ENCODE measurements at places on chromosomes 11 and 22.

- DNase-seq: no peak
These were observed 6.6 kb downstream of the B3GAT1 start for GRCh38 chr11:134405436-134405835.

DNA sequence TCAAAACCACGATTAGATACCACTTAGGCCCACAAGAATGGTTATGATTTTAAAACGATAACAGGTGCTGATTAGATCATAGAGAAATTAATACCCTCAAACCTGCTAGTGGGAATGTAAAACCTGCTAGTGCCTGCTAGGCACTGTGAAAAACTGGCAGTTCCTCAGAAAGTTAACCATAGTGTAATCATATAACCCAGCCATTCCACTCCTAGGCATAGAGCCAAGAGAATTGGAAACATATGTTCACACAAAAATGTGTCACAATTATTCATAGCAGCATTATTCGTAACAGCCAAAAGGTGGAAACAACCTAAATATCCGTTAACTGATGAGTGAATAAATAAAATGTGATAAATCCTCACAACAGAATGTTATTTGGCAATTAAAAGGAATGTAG lies 122.2 kb upstream of the SYN3 start:
- DNase-seq: no peak

DNA sequence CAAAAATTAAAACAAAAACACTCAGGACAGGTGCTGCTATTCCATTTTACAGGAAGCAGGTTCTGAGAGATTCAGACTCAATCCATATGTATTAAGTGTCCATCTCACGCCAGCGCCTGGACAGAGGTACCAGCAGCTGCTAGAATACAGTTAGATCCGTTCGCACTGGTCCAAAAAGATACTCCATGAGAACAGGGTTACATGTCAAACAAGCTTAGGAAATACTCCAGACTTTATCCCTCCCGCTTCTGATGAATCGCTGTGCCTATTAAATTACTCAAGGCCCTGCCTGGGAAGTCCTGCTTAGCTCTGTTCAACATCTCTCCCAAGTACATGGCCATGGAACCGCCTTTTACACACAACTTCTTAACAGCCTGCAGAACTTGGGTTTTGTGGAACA lies 50.2 kb upstream of the SLC35C1 start:
- DNase-seq: no peak

GRCh38 chr11:121153472-121153871 lies 52.4 kb downstream of the TECTA start:
- DNase-seq: no peak

GRCh38 chr22:33272180-33272579 lies 214.0 kb upstream of the SYN3 start:
- peak; percentile 41 for DNase-seq

GRCh38 chr22:43681731-43682360 lies 130.3 kb downstream of the EFCAB6 start:
- no peak for DNase-seq

- no peak for DNase-seq
These were observed 186.1 kb upstream of the E2F8 start for GRCh38 chr11:19426756-19427403.

GRCh38 chr22:24976442-24977218 lies 24.1 kb downstream of the KIAA1671 start:
- no peak for DNase-seq

GRCh38 chr11:7892059-7892699 lies 38.9 kb downstream of the OR10A6 start:
- peak; percentile 41 for DNase-seq

DNA sequence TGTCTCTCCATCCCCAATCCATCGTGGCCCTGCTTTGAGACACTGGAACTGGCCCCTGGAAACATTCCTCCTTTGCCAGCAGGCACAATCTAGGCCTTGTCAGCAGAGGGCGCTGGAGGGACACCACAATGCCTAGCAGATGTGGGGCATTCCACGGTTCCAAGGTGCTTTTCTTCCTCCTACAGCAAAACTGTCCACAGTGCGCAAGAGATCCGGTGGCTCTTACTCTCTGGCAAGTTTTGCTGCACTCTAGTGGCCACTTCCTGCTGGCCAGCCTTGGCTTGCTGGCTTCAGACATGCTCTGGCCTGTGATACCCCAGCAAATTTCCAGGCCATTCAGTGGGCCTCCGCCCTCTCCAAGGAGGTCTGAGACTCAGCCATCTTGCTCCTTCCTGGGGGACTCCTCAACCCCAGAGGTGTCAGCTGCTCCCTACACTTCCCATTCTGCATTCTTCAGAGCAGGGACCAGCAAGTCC lies 17.1 kb upstream of the RBM4B start:
- DNase-seq: peak; percentile 88

DNA sequence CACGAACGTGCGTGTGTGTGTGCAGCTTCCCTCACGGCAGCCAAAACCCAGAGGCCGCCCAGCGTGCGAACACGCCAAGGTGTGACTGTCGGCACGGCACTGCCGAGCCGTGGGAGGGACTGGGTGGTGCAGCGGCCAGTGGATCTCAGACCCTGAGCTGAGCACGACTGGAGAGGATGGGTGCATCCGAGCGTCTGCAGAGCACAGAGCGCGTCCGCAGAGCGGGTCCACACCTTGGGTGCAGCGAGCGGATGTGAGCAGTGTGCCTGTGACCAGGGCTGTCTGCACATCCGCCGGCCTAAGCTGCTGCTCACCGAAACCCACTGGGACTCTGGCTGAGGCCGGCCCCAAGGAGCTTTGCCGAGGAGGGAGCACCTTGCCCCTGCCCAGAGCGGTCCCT lies 22.7 kb downstream of the PTDSS2 start:
- no peak for DNase-seq

DNA sequence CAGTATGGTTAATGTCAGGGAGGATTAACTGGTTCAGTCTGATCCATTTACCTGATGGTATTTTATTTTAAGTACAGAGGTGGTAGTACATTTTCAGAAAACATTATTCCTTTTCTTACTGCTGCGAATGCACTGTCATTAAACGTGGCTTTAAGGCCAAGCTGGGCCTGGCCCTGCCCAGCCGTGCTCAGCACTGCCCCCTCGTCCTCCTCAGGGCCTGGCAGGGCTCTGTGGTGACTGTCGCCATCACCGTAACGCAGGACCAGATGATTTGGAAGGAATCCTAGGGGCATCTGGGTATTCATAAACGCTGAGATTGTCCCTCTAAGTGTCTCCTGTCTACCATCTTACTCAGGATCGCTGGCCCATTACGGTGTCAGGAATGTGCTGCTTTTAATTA lies 302.0 kb downstream of the TBC1D22A start:
- no peak for DNase-seq

- DNase-seq: no peak
These were observed 53.0 kb downstream of the PARVA start for GRCh38 chr11:12430351-12430750.

DNA sequence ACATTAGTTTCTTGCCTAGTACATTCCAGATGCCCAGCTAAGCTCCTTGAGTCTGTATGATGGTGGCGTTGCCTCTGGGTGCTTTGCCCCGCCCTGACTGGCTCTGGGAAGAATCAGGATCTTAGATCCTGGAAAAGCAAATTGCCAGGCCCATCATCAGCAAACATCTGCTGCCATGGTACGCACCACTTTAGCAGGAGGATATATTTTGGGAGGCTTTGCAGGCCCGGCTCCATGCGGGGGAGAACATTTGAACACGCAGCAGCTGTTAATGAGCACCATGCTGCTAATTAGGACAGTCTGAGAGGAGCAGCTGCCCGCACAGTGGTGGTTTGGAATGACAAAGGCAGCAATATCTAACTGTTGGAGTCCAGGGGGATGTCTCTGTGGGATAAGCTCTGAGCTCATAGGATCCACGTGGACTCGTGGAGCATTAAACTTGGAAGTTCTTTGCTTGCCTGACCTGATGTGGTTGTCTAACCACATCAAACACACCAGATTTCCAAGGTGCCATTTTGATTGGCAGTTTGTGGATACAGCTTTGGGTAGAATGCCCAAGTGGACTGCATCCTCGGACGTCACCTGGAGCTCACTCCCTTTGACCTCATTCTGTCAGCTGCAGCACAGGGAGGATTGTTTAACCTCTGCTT lies 217.0 kb upstream of the ZBED5 start:
- DNase-seq: no peak

- no peak for DNase-seq
These were observed 150.5 kb downstream of the FEZ1 start for GRCh38 chr11:125345421-125346178.

GRCh38 chr11:35526370-35526792 lies 965 bp upstream of the PAMR1 start:
- DNase-seq: no peak

GRCh38 chr11:62266558-62266957 lies 3.4 kb upstream of the SCGB2A2 start:
- DNase-seq: no peak

DNA sequence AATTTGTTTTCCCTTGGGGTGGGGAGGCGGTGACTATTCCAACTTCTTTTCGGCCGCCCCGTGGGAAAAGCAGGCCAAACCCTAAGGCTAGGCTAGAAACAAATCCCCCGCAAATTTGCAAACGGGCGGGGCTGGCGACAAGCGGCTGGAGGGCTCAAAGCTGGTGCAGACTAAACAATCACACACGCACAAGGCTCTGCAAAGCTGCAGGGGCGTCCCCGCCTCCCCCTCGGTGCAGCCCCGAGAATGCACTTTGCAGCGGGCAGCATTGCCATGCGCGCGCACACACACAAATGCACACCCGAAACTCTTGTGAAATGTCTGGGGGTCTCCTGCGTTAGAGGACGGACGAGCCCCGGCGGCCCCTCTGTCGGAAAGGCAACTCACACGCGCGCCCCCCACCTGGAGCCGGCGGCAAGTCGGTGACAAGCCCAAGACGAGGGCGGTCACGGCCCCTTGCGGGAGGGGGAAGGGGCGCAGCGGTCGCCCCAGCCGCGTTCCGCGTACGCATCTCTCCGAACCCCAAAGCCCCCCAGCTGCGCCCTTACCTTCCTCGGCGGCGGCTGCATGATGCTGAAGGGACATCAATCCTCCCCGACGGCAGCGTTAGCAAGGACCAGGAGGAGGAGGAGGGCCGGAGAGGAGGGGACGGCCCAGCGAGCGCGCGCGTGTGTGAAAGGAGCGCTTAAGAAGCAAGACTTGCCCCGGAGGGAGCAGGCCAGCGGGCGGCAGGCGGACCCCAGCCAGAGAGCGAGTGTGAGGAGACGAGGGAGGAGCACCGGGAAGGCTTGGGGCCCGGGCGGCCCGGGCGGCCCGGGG lies 600 bp downstream of the FCHSD2 start:
- no peak for DNase-seq

- peak; percentile 1 for DNase-seq
These were observed 167.0 kb downstream of the BUD13 start for GRCh38 chr11:116605543-116606459.

DNA sequence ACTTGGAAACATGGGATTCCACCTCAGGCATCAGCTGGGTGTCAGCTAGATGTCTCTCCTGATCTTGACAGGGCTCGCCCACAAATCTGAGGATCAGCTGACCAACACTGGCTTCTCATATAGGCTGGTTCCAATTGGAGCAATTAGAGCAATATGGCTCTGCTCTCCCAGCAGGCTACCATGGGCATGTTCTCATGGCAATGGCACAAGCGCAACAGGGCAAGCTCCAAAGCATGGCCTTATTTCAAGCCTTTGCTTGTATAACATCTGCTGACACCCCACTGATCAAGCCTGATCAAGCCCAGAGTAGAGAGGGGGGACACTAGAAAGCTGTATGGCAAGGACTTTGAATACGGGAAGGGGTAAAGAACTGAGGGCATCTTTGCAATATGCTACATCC lies 40.7 kb upstream of the SPATA19 start:
- no peak for DNase-seq

DNA sequence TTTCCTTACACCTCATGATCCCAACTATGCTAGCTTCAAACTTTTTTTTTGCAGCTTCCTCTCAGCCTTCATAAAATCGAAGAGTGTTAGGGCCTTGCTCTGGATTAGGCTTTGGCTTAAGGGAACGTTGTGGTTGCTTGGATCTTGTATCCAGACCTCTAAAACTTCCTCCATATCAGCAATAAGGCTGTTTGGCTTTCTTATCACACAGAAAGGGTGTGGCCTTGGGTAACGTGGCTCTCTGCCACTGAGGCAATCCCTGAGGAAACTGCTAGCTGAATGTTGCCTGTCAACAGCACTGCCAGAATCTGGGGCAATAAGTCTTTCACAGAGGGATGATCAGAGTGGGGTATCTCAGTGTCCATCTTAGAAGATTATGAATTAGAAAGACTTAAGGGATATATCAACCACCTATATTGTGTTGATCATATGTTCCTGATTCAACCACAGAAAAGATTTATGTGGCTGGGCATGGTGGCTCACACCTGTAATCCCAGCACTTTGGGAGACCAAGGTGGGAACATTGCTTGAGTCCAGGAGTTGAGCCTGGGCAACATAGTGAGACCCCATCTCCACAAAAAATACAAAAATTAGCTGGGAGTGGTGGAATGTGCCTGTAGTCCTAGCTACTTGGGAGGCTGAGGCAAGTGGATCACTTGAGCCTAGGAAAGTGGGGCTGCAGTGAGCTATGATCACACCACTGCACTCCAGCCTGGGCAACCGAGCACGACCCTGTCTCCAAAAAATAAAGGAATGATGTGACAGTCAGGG lies 12.5 kb upstream of the CUL5 start:
- DNase-seq: no peak

GRCh38 chr22:45204819-45205218 lies 35.9 kb downstream of the KIAA0930 start:
- DNase-seq: no peak

DNA sequence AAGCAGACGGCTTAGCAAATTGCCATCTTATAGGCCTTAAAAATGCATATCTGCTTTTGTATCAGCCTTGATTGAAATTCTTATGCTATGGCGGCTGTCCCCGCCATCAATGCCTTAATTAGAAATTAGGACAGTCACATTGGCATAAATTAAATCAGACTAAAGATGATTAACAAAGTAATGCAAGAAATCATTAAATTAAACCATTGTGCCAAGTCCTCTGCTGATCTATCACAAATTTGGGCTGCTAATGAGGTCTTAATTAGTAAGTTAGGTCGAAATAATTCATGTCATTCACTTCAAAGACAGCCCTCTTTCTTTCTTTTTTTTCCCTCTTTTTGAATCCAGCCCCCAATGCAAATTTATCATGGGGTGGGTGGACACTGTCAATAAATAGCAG lies 159.3 kb downstream of the MIAT start:
- no peak for DNase-seq

DNA sequence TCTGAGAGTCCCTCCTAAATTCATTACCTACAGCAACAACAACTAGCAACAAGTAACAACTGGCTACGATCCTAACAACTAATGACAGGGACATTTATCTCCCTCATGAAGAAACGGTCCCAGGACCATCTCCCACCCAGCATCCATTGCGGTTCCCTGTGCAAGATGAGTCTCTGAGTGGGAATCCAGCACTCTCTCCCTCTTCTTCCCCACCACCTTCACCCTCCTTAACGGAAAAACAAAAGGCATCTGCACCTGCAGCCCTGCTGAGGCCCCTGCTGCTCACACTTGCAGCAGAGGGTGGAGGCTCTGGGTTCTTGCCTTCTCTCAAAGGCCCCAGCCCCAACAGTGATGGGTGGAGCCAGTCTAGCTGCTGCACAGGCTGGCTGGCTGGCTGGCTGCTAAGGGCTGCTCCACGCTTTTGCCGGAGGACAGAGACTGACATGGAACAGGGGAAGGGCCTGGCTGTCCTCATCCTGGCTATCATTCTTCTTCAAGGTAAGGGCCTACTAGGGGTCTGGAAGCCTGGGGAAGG lies at the start of gene CD3G:
Gene CD3G, plus strand, starts transcription at position 364 of the 535 bp plus-strand sequence. Its CDS starts 80 bp downstream, at position 444.
- no peak for DNase-seq

- no peak for DNase-seq
These were observed 45.8 kb downstream of the OSBPL5 start for GRCh38 chr11:3119141-3119821.

- no peak for DNase-seq
These were observed 13.5 kb downstream of the TRIM44 start for GRCh38 chr11:35675901-35676610.

- DNase-seq: no peak
These were observed 477.8 kb downstream of the BRD1 start for GRCh38 chr22:49349841-49350381.

Measured in epithelial cell of proximal tubule (primary cell).